Calu3 (cell line): ENCODE measurements at places on chromosomes 3 and 15. TPM values are rescaled to one million over a fixed set of nuclear protein-coding genes. Genes with fewer than 3 reads are reported as not detected.

DNA sequence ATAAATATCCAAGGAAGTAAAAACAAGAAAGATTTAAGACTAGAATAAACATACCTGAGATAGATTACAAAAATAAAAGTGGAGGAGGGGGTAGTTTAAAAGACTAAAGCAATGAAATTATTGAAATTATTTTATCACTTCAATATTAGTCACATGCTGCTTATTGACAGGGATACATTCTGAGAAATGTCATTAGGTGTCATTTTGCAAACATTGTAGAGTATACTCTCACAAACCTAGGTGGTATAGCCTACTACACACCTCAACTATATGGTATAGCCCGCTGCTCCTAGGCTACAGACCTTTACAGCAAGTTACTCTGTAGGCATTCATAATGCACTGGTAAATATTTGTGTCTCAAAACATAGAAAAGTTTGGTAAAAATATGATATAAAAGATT is 77.1 kb upstream of the MLF1 start:
- H3K27me3 ChIP-seq, result no peaks in the 10 kb centered on the region
- no peak overlapping the region for H3K4me3 ChIP-seq
- no peak overlapping the region for H3K27ac ChIP-seq

- H3K4me1 ChIP-seq, result peaks cover 8% of the 10 kb centered on the region
- H3K4me3 ChIP-seq, result no peak overlapping the region
- no peak for DNase-seq
- H3K27me3 ChIP-seq, result no peaks in the 10 kb centered on the region
- no peak overlapping the region for H3K27ac ChIP-seq
Observed at GRCh38 chr3:15329046-15330005, 3.1 kb downstream of the SH3BP5 start.

DNA sequence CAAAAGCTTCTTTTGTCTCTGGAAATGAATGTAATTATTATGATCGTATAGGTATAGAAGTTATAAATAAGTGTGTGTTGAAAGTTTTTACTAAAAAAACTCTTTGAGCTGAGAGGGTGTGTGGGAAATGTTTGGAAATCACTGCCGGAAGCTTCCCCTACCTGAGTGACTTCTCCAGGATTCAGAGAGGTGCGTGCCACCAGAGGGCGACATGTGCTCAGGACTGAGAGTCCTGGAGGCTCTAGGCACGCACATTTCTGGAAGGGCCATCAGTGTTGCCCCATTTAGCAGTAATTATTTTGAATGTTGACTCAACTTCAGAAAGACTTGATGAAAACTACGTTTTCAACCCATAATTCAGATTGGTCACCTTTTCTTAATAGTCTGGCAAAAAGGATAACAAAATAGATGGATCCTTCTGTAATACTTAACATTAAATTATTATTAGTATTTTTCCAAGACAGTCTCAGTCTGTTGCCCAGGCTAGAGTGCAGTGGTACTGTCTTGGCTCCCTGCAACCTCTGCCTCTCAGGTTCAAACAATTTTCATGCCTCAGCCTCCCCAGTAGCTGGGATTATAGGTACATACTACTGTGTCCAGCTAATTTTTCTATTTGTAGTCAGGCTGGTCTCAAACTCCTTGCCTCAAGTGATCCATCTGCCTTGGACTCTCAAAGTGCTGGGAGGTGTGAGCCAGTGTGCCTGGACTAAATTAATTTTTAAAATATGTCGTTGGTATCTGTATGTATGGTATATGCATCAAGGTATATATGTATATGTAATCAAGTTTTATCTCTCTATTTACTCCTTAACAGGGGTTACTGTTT is 34.5 kb downstream of the GPR171 start:
- H3K27ac ChIP-seq, result no peak overlapping the region
- no peaks in the 10 kb centered on the region for H3K36me3 ChIP-seq
- no peaks in the 10 kb centered on the region for H3K4me1 ChIP-seq
- H3K4me3 ChIP-seq, result no peak overlapping the region
- DNase-seq, result peak; percentile 92

- no peak overlapping the region for H3K27ac ChIP-seq
- peaks cover 54% of the 10 kb centered on the region for H3K27me3 ChIP-seq
- H3K36me3 ChIP-seq, result no peaks in the 10 kb centered on the region
- no peak overlapping the region for H3K4me3 ChIP-seq
- no peak for DNase-seq
Observed at GRCh38 chr3:193124861-193125260, 116.2 kb upstream of the PLAAT1 start.

- DNase-seq, result no peak
- no peak overlapping the region for H3K4me3 ChIP-seq
- H3K36me3 ChIP-seq, result no peaks in the 10 kb centered on the region
- no peaks in the 10 kb centered on the region for H3K4me1 ChIP-seq
- H3K27me3 ChIP-seq, result no peaks in the 10 kb centered on the region
- H3K27ac ChIP-seq, result no peak overlapping the region
Observed at GRCh38 chr15:25950014-25950413, 86.9 kb upstream of the ATP10A start.

DNA sequence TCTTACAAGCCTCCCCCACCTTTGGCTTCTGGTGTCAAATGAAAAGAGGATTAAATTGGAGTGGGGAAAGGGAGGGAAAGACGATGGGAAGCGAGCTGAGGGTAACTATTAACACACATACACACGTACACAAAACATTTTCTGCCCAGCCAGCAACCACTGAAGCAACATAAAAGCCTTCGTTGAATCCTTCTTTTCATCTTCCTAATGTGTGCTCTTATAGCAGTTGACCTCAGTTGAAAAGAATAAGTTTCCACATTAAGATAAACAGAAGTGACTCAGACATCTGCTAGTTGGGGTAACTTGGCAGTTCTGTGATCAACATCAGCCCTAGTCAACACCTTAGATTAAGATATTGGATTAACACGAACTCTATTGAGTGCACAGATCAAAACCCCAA is 558.5 kb downstream of the MECOM start:
- DNase-seq, result peak; percentile 16
- H3K4me1 ChIP-seq, result peaks cover 48% of the 10 kb centered on the region
- H3K27ac ChIP-seq, result peak overlapping the region; percentile 53
- no peaks in the 10 kb centered on the region for H3K27me3 ChIP-seq

DNA sequence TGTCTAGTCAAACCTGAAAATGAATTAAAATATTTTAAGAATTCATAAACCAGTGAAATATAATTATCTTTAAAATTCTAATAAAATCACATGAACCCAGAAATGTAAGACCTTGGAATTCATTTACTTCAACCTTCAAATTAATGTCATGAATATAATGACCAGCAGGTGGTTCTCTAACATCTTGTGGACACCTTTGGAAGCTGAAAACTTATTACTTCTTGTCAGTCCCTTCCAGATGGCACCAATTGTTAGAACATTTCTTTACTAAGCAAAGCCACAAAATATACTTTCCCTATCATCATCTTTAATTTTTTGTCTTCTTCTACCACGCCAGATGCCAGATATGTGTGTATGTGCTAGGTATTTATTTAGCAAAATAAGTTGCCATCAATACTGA is 240.0 kb downstream of the MBNL1 start:
- H3K36me3 ChIP-seq, result no peaks in the 10 kb centered on the region
- H3K4me1 ChIP-seq, result no peaks in the 10 kb centered on the region
- no peak overlapping the region for H3K4me3 ChIP-seq
- DNase-seq, result no peak
- no peak overlapping the region for H3K27ac ChIP-seq

DNA sequence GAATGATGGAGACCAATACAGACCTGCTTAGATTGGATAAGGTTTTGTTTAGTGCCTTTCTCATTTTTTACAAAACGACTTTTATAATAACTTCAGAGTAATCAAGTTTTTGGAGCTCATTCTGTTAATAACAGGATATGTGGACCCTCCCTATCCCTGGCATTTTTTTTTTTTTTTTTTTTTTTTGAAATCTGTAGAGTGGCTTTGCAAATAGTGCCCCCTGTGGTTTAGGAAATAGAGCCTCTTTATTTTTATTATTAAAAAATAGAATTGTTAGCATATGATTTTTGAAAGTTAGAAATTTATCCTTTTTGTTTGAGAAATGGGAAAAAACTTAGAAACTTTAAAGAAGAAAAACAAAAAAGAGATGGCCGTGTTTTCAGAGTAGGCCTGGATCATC is 11.4 kb downstream of the SKIL start:
- H3K27ac ChIP-seq, result no peak overlapping the region
- peaks cover 58% of the 10 kb centered on the region for H3K4me1 ChIP-seq
- no peaks in the 10 kb centered on the region for H3K27me3 ChIP-seq

DNA sequence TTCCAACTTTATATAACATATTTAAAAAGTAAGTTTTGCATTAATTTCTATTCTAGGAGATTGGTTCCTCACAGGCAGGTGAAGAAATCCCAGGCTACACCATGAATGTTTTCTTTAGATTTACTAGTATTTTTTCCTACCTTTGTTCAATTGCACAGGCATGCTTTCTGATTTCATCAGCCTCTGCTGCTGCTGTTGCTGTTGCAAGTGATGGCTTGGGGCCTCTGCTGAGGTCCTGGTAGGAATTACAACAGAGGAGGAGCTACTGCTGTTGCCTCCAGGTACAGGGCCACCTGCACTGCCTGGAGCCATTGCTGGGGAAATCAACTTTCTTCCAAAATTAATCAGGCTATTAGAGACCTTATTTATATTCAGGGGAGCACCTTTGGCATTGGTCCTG is 353.3 kb downstream of the PLCL2 start:
- no peaks in the 10 kb centered on the region for H3K27me3 ChIP-seq
- DNase-seq, result no peak
- H3K27ac ChIP-seq, result no peak overlapping the region
- no peaks in the 10 kb centered on the region for H3K4me1 ChIP-seq
- no peak overlapping the region for H3K4me3 ChIP-seq

- H3K4me3 ChIP-seq, result no peak overlapping the region
- H3K27ac ChIP-seq, result no peak overlapping the region
- H3K27me3 ChIP-seq, result no peaks in the 10 kb centered on the region
- no peak for DNase-seq
Observed at GRCh38 chr15:75952525-75952924, 48.8 kb downstream of the FBXO22 start.

DNA sequence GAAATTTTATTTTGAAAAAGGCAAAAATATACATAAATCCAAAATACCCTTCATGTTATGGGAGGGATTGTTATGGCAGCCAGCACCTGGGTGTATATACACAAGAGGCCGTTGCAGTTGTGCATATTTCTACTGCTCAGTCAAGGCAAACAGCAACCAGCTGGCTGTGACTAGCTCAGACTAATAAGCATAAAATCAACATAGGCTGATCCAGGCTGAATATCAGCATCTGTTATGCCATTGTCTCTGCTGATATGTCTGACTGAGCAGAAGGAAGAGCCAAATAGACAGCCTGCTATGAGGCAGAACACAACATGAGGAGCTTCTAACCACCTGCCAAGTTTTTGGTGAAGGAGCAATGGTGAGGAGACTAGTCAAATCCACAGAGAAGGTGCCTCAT is 457.5 kb upstream of the ALCAM start:
- H3K27me3 ChIP-seq, result no peaks in the 10 kb centered on the region
- no peaks in the 10 kb centered on the region for H3K4me1 ChIP-seq
- H3K27ac ChIP-seq, result no peak overlapping the region
- H3K36me3 ChIP-seq, result no peaks in the 10 kb centered on the region

IP6K1 gene
- total RNA-seq, result 30.3 and 31.8 TPM in 2 replicates

LEKR1 gene
- 4.5 and 5.1 TPM in 2 replicates for total RNA-seq
